T1000 (cell line): ENCODE measurements at places on chromosomes 11 and 22.
A peak's percentile ranks its signal among the peaks of the same experiment; 100 is the strongest.

DNA sequence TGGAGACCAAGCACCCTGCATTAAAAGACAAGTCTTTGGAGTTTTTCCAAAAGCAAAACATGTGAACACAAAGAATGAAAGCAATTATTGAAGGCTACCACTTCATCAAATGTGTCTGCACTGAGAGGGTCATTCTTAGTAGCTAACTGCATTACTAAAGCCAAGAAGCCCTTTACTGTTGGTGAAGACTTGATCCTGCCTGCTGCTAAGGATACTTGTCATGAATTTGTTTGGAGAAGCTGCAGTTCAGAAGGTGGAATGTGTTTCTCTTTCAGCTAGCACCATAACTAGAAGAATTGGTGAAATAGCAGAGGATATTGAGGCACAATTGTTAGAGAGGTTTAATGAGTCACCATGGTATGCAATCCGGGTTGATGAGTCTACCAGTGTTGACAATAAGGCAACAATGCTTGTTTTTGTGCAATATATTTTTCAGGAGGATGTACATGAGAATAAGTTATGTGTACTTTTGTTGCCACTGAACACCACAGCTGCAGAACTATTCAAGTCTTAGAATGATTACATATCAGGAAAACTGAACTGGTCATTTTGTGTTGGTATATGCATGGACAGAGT lies 457.3 kb upstream of the ISX start:
- no peak for DNase-seq

- DNase-seq, result no peak
Observed at GRCh38 chr11:73622926-73623593, 23.3 kb upstream of the PLEKHB1 start.

DNA sequence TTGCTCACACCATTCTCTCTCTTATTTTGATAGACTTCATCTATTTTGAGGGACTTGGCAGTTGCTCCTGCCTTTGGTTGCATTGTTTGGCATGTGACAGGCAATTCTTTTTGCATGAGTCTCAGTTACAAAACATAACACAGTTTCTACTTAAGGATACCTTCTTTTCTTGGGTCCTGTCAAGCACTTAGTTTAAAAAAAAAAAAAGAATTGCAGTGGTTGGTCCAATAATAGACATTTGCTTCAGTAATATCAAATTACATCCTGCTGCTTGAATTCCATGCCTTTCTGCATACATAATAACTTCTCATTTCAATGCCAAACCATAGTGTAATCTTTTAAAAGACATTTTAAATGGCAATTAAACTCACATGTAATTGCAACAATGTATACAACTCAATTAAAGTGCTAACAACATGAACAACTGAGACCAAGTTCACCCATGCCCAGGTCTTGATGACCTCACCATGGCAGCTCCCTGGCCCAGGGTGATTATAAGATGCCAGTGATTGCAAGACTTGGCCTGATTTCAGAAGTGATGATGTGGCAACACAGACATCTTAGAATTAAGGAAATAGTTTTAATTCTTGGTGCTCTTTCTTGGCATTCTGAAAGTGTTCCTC lies 32.2 kb upstream of the PLET1 start:
- DNase-seq, result peak; percentile 7

DNA sequence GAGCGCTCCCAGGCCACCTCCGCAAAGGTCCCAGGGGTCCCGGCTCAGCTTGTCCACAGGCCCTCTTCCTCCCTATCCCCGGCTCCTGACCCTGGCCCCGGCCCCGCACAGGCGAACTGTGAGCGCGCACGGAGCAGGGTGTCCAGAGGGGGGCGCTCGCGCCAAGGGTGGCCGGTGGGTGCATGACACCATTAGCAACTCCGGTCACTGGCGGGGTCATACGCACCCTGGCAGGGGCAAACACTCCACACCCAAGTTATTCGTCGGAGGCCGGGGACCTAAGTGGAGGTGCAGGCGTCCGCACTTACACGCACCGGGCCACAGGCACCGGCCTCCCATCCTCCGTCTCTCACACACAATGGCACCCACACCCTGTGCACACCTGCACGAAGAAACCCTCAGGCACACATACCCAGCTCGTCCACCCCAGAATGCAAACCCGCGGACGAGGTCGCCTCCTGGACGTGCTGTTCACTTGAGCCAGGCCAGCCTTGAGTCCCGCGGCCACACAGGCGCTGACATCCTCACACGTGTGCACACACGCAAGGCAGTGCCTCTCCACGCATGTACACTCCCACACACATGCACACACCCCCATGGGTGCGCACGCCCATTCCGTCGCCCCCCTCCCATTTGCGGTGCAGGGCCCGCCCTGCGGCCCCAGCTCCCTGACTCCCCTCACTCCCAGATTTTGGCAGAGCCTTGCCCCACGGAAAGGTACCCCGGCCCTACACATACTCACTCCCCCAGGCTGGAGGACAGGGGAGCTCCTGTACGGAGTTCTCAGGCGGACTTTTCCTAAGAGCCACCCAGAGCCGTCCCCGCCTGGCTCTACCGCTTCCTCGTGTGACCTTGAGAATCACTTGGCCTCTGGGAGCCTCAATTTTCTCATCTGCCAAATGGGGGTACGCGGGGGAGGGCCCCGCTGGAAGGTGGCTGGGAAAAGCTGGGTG lies at the start of gene RASGRP2:
RASGRP2 (minus strand) TSS at position 552 of the 953 bp plus-strand sequence. CDS start 1,276 bp downstream, outside the sequence.
- DNase-seq, result no peak
